Fibroblast of villous mesenchyme (primary cell): ENCODE measurements at places on chromosomes 2 and 18. TPM values are rescaled to one million over a fixed set of nuclear protein-coding genes. Genes with fewer than 3 reads are reported as not detected.

DNA sequence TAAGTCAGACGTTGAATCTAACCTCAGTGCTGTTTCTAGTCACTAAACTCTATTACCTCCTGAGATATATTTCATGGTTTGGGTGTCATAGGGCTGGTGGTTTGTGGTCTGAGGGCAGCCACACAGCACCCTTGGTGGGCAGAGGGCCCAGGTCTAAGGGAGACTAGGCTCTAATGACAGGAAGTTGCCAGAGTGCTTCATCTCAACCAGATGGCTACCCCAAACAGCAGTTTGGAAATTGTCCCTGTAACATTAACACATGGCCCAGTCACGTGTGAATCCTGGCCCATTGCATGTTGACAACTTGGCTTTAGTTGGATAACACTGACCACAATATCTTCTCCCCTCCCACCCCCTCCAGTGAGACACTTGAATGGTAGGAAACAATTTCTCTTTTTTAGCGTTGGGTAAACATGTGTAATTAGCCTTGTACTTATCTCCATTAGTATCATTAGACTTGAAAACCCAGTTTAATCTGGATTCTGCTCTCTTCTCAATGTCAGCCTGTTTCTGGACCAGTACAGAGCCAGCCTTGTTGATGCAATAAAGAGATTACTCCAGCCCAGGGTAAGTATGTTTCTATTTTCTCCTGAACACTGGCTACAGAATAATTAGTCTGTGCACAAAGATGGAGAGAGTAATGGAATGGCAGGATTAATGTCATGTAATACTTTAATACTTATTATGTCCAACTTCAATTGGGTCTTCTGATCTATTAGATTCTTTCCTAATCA, 187.8 kb upstream of the SIX3 start:
- DNase-seq: peak; percentile 10

DNA sequence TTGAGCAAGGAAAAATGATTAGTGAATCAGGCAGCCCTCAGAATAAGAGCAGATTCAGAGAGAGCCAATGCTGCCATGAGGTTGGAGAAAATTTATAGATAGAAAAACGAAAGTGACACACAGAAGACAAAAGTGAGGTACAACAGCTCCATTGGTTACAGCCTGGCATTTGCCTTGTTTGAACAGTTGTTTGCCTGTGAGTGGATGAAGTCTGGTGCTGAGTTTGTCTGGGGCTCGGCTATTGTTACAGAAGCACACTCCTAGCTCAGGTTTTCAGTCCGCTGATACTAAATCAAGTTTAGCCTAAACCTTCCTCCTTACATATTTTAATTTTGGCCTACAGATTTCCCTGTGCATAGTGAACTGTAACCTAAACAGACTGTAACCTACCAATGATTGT, 387.8 kb upstream of the RAB12 start:
- DNase-seq: no peak

DNA sequence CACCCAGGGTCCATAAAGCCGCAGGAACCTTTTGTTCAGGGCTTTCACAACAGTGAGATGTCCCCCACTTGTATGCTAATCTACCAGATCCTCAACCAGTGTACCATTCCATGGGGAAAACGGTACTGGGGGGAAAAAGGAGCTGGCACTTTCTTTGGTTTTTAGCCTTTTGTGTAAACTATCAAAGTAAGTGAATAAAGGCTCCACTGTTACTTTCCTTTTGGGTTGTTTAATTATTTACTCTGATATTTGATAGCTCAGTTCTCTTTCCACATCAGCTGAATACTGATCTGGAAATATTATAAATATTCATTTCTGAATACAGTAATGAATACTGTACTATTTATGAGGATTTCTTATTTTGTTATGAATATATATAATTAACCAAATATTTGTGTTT, 20.3 kb downstream of the HADHA start:
- no peak for DNase-seq

GRCh38 chr2:199459286-199460100, 1.8 kb upstream of the SATB2 start:
- DNase-seq: peak; percentile 93

DNA sequence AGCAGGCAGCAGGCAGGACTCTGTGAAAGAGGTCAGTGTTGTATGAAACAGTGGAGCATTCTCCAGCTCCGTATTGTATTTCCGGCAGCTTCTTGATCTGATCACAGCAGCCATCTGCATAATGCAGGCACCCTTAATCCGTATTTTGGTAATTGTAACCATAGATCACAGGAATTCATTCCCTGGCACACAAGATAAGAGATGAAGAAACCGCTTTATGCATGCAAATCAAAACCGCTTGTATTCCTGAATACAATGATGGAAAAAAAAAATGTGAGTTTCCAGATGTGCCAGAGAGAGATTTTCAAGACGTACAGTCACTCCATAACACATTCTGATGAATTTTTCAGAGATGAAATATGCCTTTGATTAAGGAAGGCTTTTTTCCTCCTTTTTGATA, 221.3 kb downstream of the ACKR3 start:
- no peak for DNase-seq

The NMS gene
- not detected in 2 replicates for total RNA-seq
